ENCODE measurements at places on chromosomes 6 and 20.

DNA sequence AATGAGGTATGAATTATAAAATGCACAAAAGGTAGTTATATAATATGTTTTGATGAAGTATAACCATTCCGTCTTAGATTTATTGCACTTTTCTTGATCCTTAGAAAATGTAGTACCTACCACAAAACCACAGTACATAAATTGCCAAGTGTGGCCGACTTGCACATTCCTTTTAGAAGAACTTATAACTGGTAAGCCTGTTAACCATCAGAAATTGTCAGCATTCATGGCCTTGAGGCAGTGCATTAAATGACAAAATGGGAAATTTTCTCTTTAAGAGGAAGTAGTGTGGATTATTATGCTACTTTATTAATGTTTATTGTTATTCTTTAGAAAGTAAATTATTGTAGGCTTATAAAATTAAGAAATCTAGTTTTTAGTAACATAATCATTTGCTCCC is 29.6 kb downstream of the TAB2 start:
- DNase-seq = no peak

- DNase-seq = peak; percentile 63
These were observed 9.0 kb downstream of the UQCC2 start for GRCh38 chr6:33702345-33702977.

GRCh38 chr6:116562614-116563013 is 8.7 kb upstream of the RWDD1 start:
- no peak for DNase-seq

DNA sequence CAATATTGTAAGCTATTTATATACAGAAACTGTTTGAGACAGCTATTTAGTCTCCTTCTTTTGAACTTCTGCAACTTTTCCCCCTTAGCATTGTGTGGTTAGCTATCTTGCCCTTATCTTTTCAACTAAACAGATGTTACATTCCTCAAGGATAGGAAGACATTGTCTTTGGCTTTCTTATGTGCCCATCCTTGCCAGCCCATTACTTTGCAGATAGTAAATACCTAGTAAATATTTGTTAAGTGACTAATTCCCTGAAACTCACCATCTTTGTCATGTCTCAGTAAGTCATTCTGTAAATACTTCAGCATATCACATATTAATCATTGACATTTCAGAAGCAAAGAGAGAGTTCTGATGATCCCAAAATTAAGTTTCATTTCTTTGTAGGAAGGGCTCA is 69.1 kb upstream of the FLRT3 start:
- peak; percentile 20 for DNase-seq

GRCh38 chr6:109978174-109979032 is at the start of gene GPR6:
GPR6 (plus strand) TSS chr6:109978311; CDS start chr6:109979113, 802 bp downstream.
- peak; percentile 54 for DNase-seq

DNA sequence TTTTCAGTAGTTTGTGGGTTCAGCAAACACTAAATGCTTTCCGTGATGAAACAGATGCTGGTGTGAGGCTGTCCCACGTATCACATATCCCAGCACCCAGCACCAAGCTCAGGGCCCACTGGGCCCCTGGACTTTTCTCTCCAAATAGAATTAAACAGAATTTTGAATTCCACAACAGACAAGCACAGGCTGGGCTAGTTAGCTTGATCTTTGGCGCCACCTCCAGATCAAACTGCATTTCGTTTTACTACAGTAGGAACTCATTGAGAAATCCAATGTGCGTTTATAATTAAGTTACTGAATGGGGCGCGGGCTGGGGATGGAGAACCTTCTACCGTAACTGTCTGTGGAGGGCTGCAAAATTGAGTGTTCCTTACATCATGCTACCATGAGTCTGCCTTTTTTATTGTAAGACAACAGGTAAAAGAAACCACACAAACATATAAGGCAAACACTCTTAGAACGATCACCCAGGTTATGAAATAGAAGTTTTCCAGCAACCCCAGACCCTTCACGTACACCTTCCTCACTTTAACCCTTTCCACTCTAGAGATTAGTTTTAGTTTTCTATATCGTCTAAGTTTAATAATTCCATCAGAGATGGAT is 107.8 kb downstream of the ZFP64 start:
- peak; percentile 69 for DNase-seq

DNA sequence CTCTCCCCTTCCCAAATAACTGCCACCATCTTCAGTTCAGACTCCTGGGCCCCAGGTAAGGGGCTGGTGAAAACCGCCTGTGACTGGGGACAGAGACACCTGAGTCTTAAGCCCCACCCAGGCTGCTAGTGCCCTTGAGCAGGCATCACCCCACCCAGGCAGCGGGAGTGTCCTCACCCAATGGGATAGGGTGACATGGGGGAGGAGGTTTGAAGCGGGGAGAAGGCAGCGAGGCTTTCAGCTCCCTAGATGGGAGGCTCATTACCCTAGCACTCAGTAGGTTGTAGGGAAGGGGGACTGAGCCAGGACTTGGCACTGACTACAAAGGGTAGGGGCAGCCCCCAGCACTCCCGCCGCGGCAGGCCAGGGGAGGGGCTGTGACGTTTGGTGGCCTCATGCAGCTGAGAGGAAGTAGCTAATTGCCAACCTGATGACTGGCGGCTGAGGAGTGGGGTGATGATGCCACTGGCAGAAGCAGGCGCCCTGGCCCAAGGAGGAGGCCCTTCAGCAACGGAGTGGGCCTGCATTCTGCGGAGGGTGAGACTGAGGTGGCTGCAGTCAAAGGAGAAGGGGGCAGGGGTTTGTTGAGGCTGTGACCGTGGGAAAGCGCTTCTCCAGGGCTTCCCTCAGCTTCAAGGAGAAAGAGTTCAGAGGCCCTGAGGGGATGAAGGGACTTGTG is 126.9 kb downstream of the MRPL14 start:
- DNase-seq = no peak

- no peak for DNase-seq
These were observed 380.3 kb downstream of the ARHGAP18 start for GRCh38 chr6:129329678-129330077.

All from urothelium cell line (cell line).